Colonic mucosa (tissue), 4 donors: ENCODE measurements at places on chromosomes 3 and 15. TPM values are rescaled to one million over a fixed set of nuclear protein-coding genes. Genes with fewer than 3 reads are reported as not detected.

DNA sequence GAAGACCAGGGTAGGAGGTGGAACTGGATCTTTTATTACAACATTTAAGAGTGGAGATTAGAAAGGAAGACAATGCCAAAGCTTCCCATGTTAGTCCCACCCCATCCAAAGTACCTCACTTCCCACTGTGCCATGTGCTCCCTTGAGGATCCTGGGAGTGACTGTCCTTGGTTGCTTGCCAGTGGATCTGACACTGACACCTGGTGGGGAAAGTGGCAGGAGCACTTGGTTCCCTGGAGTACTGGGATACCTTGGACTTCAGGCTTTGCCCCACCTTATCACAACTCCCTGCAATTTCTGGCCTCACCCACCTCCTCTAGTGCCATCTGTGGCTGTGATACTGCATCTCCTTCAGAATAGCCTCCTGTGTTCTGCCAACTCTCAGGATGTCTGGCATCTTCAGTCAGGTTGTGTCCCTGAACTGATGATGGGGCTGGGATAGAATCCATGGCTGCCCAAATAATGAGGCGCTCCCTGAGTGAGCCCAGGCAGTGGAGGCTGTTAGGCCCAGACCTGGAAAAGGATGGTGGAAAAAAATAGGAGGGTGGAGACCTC, 1.3 kb downstream of the ELL3 start:
- DNase-seq: peak; percentile 95

DNA sequence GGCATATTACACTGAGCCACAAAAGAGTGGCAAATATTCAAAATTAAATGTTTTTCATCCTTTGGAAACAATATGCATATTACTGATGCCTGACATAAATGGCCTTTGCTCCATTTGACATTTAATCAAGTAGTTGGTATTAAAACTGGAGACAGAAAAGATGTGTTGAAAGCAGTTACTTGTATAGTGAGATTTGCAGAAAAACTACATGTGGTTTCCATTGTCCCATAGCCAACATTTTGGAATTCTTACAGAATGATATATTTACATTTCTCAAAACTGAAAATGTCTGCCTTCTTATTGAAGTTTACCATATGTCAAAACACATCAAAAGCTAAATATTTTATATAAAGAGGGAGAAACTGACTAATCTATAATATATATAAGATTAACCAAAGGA, 21.6 kb downstream of the SHOX2 start:
- DNase-seq: no peak

GRCh38 chr3:147655236-147655635, 246.1 kb downstream of the ZIC1 start:
- no peak for DNase-seq

DNA sequence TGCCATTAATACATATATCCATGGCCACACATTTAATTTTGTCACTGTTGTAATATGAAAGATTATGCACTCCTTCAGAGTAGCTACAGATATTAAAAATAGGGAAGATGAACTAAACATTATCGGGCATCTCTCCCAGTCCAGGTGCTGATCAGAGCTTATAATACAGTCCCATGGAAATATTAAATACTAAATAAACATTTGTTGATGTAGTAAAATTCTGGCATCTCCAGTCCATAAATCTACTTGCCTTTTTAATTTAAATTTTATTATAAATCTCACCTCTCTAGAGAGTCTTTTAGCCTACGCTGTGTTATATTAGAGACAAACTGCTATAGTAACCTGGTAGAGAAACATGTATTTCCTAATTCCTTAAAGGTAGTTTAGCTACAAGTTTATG, 297.6 kb downstream of the GRM7 start:
- no peak for DNase-seq

- no peak for DNase-seq
Observed at GRCh38 chr15:63414474-63415120, 33.0 kb upstream of the CA12 start.

GRCh38 chr3:51941798-51942602, at the start of the genes PARP3 and RRP9:
Gene PARP3 (plus strand): TSS chr3:51942363. CDS start chr3:51943356, 993 bp downstream.
Gene RRP9 (minus strand): TSS chr3:51941904. CDS start chr3:51941867, 37 bp downstream.
- peak; percentile 99 for DNase-seq

DNA sequence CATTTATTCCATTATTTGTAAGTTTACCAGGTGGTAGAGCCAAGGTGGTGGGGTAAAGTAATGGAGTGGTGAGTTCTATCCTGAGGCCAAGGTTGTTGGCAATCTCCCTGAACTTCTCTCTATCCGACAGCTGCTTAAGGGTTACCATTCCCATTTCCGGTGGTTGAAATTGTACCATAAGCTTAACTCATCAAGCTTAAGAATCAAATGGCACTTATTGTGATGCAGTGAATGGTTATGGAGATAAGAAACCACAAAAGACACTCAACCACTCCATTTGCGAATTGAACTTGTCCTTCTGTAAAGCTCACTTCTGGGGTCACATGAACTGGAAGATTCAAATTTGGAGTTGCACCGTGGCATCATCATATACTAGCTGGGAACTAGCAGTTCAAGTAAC, 287.4 kb upstream of the SLCO3A1 start:
- DNase-seq: no peak

- DNase-seq: no peak
Observed at GRCh38 chr15:94305133-94305532, 73.8 kb downstream of the MCTP2 start.

DNA sequence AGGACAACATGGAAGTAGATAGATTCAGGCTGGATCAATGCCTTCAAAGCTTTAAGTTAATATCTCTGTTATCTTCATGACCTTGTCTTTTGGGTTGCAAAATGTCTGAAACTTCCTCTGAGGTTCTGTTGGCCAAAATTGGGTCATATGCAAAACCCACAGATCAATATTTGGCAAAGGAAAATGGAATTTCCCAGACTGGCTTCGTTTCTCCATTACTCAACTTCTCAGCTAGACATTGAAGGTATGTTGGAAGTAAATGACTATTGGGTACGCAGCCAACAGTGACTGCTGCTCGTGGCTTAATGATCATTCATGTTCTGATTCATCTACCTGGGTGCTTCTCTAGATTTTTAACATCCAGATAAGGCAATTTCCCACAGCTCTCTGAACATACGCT, 675.4 kb upstream of the SGO1 start:
- no peak for DNase-seq

DNA sequence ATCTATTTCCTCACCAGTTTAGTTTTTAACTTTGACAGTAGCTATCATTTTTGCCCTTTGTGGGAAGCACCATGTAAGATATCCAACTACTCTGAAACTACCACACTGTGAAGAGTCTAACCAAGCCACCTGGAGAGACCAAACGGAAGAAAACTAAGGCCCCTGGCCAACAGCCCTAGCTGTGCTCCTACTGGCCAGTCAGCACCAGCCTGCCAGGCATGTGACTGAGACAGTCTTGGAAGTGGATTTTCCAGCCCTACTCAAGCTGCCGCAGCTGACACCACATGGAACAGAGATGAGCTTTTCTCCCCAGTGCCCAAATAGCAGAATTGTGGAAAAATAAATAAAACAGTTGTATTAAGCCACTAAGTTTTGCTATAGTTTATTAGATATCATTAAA, 2.9 kb upstream of the TBC1D5 start:
- no peak for DNase-seq

- no peak for DNase-seq
Observed at GRCh38 chr15:63166219-63166618, 8.9 kb upstream of the RPS27L start.

- DNase-seq: no peak
Observed at GRCh38 chr15:78641102-78641748, at the start of gene CHRNB4. Gene CHRNB4 (minus strand): TSS chr15:78641210. CDS start chr15:78641133, 77 bp downstream.

KBTBD8 gene
- 5.0 TPM for total RNA-seq

ACP3 gene
- 23.5 TPM for total RNA-seq

GPR15 gene
- total RNA-seq: 5.1 TPM

GOLGA8T gene
- not detected for total RNA-seq

SLC6A11 gene
- not detected for total RNA-seq

EAF1 gene
- total RNA-seq: 28.0 TPM

MUC20 gene
- total RNA-seq: 58.1 TPM

PLCB2 gene
- total RNA-seq: 9.5 TPM
